ENCODE measurements at places on chromosomes 2 and 18.

GRCh38 chr2:203918264-203918663 lies 18.3 kb upstream of the ICOS start:
- DNase-seq: no peak

DNA sequence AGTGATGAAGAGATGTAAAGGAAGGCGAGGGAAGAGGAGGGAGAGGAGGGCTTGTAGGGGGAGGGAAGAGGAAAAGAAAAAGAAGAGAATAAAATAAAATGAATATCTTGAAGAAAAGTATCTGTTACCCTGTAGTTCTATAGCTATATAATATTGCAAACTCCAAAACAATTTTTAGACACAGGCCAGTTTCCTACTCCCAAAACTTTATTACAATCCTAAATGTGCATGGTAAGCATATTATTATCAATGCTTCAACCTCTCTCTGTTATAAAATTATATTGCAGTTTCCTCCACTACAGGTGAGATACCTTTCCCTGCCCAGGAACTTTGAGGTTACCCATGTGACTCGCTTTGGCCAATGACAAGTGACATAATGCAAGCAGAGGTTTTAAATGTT lies 1351.6 kb upstream of the NRXN1 start:
- no peak for DNase-seq

GRCh38 chr2:38450509-38450908 lies 73.4 kb upstream of the ATL2 start:
- no peak for DNase-seq

GRCh38 chr2:144213797-144214196 lies 306.1 kb downstream of the ZEB2 start:
- DNase-seq: no peak

DNA sequence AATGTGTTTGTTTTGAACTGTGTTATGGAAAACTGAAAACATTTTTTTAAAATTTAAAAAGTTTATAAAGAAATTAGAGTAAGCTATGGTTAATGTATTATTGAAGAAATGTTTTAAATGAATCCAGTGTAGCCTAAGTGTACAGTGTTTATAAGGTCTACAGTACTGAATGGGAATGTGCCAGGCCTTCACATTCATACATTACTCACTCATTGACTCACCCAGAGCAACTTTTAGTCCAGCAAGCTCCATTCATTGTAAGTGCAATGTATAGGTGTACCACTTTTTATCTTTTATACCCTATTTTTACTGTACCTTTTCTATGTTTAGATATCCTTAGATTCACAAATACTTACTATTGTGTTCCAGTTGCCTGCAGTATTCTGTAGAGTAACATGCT lies 215.1 kb upstream of the THUMPD2 start:
- DNase-seq: no peak

DNA sequence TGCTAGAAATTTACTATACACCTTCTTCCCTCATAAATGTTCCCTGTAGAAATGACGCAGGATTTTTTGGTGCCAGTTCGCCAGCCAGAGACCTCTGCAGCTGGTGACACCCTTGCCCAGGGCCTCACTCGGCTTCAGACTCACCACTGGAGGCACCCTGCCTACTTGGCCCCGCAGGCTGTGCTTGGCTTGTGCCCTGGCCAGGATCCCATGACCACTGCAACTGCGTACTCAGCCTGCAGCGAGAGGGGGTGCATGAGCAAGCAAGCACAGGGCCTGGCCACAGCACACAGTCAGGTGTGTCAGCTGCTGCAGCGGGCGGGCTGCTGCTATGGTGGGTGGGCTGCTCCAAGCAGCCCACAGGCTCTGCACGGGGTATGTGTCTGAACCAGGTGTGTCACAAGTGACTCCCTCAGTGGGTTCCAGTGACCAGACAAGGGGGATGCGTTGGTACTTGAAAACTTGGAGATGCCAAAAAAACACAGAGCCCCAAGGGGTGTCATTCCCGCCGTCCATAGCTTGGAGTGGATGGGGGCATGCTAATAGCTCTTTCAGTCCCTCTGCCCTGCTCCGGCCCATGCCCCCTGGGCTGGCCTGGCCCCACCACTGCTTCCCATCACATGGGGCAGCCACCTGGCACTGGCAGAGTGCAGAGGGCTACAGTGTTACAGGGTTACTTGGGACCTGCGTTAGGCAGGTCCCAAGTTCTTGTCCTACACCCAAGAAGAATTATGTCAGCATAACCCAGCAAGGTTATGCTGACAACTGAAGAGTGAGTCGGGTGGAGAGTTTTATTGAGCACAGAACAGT lies 46.6 kb upstream of the TANC1 start:
- DNase-seq: no peak

- no peak for DNase-seq
Measured at GRCh38 chr2:238853721-238854120, 5.8 kb downstream of the TWIST2 start.

DNA sequence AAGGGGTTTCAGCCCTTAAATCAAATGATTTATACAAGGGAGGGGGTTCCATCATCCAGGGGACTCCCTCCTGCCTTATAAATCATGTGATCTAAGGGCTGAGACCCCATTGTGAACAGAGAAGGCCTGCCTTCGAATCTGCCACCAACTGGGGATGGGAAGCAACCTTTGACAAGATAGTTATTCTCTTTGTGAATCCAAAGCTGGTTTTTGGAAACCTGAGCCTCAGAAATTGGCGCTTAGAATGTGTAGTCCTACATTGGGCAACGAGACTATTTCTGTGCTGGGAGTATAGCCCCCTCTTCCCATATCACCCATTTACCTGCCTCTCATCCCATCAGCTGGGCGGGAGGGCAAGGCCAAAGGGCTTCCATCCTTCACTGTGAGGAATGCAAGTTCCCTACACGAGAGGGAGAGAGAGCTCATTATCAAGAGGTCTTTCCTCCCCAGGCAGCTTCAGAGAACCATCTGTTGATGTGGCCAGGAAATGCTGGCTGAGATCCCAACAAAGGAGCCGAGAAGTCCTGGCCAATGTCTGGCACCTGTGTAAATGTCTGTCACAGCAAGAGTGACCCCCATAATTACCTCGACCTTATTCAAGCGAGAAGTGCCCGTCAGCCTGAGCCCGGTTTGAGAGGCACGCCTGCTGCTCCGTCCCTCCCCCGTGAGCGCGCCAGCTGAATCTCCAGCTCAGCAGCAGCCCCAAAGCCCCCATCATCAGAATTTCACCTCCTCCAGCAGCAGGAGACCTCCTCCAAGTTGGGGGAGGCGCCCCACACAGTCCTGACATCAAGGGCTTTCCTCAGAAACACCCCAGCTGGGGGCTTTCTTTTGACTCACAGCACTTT lies 48.4 kb upstream of the APCDD1 start:
- DNase-seq: no peak

DNA sequence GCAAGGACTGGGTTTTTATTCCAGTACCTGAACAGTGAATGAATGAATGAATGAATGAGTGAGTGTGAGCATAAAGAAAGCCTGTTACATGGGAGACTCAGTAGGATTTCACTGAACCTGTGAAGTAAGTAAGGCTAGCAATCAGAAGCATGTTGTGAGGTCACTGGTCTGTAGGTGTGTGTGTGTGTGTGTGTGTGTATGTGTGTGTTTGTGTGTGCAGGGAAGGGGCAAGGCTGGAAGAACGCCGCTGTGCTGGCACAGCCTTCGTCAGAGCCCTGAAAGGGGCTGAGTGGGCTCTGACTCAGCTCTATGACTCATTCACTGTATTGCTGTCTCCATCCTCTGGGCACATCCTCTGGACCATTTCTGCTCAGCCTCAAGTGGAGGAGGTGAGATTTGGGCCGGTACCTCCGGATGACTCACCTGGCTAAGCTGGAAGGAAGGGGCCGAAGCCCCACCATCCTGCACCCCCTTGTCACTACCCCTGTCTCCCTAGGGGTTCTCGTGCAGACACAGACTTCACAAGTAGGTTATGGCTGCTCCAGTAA lies 51.4 kb upstream of the MRPL33 start:
- no peak for DNase-seq

DNA sequence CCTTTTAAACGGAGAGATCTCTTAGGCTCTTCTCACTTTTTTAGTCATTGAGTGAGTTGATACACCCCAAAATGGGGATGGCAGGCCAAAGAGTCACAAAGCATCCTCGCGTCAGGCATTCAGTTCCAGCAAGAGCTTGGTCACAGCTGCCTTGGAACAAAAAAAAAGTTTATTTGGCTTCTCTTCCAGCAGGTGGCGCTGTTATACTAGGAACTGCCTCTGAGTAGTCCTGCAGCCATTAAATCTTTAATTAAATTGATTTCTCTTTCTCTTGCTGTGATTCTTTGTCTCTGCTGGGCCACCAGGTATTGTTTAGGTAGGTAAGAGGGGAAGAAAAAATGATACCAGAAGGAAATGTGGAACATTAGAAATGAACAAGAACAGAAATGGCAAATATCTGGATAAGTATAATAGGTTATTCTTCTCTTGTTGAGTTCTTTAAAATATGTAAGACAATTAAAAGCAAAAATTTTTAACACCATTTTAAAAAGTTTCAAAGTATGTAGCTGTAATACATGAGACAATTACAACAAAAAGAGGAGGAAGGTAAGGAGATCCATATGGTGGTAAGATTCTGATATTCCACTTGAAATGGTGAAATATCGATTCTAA lies 175.1 kb downstream of the GALNT1 start:
- DNase-seq: no peak

DNA sequence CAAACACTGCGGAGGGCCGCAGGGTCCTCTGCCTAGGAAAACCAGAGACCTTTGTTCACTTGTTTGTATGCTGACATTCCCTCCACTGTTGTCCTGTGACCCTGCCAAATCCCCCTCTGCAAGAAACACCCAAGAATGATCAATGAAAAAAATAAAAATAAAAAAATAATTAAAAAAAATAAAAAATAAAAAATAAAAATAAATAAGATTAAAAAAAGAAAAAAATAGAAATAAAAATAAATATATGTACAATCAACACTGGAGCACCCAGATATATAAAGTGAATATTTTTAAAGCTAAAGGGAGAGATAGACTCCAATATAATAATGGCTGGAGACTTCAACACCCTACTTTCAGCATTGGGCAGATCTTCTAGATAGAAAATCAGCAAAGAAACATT lies 23.8 kb upstream of the EML6 start:
- DNase-seq: no peak

DNA sequence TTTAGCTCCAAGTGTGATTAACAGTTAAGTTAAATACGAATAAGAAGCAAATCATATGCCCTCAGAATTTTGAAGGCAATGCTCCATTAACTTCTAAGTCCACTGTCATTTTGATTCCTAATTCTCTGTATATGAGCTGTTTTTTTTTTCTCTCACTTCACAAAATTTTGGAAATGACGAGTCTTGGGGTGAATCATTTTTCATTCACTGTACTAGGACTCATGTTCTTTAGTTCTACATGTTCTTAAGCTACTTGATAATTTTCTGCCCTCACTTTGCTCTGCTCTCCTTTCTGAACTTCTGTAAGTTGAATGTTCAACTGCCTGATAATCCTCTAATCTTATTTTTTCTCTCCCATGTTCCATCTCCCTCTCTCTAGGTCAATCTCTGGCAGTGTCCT lies 141.0 kb downstream of the THADA start:
- DNase-seq: no peak

DNA sequence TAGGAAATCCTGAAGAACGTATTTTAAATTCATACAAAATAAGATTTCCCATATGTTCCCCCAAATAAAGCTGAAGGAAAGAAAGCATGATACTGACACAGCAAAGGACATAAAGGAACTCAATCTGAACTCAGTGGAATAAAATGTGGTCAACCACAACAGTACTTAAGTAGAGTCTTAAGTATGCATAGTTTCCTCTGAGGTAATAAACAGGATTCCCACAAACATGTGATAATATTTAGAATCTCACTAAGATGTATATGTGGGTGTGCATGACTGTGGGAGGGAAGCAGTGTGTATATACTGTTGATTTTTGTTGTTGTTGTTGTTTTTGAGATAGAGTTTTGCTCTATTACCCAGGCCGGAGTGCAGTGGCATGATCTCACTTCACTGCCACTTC lies 69.3 kb downstream of the NOL10 start:
- DNase-seq: peak; percentile 90

GRCh38 chr2:53549497-53549896 lies 218.1 kb upstream of the CHAC2 start:
- no peak for DNase-seq

- DNase-seq: no peak
Measured at GRCh38 chr18:48256848-48257247, 152.3 kb downstream of the ZBTB7C start.

DNA sequence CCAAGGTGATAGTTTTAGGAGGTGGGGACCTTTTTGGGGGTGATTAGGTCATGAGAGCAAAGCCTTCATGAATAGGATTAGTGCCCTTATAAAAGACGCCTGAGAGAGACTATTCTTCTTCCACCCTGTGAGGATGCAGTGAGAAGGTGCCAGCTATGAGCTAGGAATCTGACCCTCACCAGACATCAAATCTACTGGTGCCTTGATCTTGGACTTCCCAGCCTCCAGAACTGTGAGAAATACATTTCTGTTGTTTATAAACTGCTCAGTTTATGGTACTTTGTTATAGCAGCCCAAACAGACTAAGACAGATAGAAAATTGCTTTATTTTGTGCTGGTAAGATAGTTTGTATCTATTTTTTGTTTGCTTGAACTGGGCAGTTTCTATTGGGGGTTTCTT lies 40.1 kb downstream of the PHLPP1 start:
- DNase-seq: no peak

DNA sequence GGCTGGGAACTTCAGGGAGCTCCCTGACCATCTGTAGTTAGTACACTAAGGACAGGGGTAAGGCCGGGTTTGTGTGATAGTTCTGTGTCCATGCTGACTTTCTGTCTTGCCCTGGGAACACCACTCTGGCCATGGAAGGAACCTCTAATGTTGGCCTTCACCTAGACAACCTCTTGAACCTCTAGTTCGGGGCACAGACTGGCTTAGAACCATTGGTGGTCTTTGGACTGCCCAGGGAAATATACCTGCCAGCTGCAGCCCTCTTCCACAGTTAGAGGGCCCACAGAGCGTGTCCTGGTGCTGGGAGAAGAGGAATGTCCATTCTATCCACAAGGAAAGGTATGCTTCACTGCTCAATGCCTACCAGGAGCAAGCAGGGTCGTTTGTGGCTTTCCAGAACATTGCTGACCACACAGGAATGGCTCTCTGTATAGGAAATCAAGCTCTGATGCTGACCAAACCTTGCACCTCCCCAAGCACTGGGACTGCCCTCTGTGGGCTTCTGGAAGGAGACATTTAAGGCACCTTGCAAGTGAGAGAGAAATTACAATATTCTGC lies 318.8 kb upstream of the EPAS1 start:
- no peak for DNase-seq

DNA sequence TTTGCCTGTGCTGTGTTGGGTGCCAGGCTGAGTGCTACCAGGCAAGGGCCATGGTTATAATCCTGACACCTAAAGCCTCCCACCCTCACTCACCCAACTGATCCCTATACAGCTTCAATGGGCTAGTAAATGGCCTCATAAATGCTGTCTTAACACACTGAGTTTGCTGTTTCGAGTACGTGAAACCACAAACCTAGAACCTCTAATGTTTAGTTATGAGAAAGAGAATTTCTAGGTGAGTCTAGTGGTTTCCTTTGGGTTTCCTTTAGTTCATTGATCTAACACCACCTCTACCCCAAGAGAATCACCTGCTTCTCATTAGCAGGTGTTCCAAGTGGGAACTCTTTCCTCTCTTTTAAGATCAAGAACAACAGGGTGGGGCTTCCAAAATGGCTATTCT lies 172.0 kb downstream of the MC4R start:
- no peak for DNase-seq
